H4 (cell line): ENCODE measurements at places on chromosomes 2 and 18. TPM values are rescaled to one million over a fixed set of nuclear protein-coding genes. Genes with fewer than 3 reads are reported as not detected.
A peak's percentile ranks its signal among the peaks of the same experiment; 100 is the strongest.

Gene LCLAT1
- 16.5 and 25.2 TPM in 2 replicates for total RNA-seq

DNA sequence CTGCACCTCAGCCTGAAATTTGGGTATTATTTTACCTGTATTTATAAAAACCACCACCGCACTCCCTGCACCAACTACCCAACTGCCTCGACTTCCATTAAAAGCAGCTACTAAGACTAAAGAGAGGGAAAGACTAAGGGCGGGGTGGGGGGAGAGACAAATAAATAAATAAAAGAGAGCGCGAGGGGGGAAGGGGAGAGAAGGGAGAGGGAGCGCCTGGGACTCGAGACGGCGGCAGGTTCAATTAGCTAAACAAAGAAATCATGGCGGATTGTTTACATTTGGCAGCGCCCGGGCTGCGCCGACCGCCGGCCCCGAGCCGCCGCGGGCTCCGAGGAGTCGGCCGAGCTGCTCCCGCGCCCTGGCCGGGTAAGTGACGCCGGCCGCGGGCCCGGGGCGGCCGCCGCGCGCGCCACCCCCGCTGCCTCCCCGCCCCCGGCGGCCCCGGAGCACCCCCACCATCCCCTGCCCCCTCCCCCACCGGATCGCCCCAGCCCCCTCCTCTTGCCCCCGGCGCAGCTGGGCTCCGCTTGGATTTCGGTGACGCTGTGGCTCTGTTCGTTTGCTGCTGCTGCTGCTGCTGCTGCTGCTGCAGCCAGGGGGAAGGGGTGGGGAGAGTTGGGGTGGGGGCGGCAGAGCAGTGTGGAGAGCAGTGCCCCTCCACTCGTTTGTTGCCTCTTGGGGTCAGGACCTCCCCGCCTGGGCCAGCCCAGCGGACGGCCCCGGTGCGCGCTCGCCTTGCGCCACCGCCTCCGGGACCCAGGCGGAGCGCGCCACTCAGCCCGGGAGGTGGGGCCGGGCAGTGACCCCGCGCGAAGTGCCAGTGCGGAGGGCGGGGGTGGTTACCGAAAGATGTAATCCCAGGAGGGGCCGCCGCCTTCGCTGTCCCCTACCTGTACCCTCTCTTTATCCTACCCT is 187.2 kb upstream of the FANCL start:
- no peak for DNase-seq

- DNase-seq: no peak
Observed at GRCh38 chr2:37630301-37630700, 41.1 kb downstream of the CDC42EP3 start.

DNA sequence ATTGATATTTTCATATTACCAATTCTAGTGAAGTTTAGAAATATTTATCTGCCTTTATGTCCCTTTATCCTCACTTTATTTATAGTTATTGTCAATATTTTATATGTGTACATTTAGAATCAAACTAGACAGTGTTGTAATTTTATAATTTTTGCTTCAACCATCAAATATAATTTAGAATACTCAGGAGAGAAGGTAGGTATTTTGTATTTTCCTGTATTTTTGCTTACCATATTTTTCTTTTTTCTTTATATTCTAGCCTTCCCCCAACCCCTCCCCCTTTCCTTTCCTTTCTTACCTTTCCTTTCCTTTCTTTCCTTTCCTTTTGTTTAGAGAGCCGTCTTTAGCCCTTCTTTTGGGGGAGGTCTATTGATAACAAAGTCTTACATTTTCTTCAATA is 140.2 kb downstream of the LRRTM1 start:
- no peak for DNase-seq

DNA sequence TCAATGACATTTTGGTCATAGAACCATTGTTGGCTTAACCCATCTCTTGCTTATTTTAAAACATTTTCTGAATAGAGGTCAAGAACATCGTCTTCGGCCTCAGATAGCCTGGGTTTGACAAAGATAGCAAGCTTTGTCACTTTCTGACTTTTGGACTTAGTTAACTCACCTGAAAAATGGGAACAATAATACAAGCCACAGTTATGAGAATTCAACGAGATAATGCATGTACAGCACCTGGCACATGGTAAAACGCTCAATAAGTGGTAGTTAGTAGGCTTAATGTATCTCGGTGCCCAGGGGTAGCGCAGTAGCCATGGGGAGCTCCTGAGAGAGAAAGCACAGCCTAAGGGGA is 446 bp upstream of the COPS7B start:
- DNase-seq: no peak

GRCh38 chr2:240796543-240797499 is 23.2 kb downstream of the KIF1A start:
- no peak for DNase-seq

DNA sequence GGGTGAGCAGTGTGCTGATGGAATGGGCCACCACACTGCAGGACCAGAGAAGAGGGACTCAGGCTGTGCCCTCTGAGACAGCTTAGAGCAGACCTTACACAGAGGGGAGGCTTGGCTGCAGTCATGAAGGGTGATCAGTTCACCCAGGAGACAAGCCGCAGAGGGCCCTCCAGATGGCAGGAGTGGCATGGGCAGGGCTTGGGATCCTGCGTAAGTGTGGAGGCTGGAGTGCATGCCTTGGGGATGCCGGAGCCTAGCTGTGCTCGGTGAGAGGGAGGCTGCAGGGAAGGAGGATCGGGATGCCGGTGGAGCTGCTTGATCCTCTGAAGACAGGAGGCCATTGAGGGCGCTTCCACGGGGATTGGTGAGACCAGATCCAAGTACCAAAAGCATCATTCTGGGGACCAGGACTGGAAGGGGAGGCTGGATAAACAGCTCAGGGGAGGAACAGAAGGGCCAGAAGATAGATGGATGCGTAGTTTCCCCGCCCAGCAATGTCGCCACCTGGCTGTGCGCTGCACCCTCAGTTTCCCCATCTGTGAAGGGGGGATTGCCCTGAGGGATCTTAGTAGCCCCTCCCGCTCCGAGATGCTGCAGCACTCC is 163.4 kb downstream of the INHBB start:
- DNase-seq: no peak

- peak; percentile 55 for DNase-seq
Observed at GRCh38 chr2:79713131-79713785, 200.4 kb downstream of the CTNNA2 start.

- no peak for DNase-seq
Observed at GRCh38 chr2:30732876-30733275, 74.4 kb downstream of the CAPN13 start.

DNA sequence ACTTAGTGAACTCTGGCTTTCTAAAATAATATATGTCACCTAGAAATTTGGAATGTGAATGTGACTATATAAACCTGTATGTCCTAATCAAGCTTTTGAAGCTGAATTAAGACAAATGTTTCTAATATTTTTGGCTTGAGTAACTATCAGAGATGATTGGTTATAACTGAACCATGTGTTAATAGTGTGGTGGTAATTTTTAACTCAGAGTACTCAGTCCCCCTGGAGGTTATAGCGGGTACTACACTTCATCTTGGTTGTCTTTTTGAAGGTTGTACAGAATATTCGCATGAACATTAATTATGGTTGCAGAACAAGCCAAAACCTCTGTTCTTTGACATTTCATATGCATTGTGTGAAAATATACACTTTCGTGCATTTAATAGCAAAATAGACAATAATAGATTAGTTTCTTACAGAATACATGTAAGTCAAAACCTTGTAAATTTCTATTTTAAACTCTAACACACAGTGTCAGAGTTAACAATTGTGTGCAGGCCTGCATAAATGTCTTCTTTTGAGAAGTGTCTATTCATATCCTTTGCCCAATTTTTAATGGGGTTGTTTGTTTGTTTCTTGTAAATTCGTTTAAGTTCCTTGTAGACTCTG is 86.0 kb downstream of the OSBPL6 start:
- DNase-seq: no peak
